ENCODE measurements at places on chromosomes 2 and 18.

GRCh38 chr2:240687045-240687740 is 4.5 kb upstream of the AQP12A start:
- DNase-seq, result no peak

DNA sequence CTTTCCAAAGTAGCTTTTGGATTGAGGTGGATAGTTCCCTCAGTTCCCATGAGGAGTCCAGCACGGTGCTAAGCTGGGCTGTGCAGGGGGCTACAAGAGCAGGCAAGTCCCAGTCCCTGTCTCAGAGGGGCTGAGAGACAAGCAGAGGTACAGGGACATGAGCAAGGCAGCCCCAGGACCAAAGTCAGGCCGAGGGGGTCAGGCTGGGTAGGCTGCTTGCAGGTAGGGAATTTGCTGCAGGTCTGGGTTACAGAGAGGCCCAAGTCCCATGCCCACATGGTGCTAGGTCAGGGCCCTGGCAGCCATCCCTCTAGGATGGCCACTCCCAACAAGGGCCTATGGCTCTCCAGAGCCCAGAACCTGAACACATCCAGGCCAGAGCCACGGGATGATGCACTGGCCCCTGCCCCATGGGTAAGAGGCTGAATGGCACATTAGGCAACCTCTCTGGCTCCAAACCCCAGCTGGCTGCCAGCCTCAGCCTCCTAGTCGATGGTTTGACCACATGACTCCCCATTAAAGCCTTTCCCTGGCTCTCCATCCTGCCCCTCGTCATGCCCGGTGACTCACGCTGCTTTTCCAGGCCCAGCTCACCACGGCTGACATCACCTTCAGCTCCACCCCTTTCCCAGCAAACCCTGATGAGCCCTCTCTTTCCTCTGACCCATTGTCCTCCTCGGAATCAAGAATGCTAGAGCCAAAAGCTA is 83.7 kb downstream of the SDC1 start:
- DNase-seq, result no peak

DNA sequence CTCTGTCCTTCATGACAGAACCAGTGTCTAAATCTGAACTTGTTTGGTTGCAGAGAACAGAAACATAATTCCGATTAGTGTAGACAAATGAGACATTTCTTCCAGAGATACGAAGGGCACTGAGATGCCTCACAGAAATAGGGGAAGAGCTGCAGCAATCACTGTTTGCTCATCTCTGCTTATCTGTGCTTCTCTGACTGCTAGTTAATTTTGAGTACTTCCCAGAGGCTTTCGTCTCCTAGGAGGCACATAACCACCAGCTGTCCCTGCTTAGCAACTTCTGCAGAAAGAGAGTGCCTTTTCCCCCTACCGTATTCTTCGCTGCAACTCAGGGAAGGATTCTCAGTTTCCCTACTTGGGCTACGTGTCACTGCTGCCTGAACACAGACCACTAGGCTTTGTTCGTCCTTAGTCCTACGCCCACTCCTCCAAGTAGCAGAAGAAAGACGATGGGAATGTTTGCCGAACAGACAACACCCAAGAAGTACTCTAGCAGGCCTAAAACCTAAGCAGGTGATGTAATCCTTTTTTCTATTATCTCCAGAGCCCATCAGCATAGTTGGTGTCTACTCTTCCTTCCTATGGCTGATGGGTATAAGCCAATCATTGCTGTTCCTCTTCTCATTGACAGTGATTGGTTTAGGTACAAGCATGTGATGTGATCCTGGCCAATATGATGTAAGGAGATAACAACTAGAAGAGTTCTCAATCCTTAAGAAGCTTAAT is 63.6 kb downstream of the TNP1 start:
- no peak for DNase-seq

DNA sequence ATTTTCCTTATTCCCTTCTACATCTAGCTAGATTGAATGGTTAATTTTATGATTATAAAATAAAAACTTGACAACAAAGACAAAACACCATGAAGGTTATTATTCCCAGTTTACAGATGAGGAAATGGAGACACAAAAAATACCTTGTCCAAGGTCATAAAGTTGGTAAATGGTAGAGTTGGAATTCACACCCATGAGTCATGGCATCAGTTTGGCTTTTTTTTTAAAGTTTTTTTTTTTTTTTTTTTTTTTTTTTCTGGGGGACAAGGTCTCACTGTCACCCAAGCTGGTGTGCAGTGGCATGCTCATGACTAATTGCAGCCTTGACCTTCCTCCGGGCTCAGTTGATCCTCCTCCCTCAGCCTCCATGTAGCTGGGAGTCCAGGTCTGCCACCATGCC is 70.0 kb downstream of the MTX2 start:
- no peak for DNase-seq

DNA sequence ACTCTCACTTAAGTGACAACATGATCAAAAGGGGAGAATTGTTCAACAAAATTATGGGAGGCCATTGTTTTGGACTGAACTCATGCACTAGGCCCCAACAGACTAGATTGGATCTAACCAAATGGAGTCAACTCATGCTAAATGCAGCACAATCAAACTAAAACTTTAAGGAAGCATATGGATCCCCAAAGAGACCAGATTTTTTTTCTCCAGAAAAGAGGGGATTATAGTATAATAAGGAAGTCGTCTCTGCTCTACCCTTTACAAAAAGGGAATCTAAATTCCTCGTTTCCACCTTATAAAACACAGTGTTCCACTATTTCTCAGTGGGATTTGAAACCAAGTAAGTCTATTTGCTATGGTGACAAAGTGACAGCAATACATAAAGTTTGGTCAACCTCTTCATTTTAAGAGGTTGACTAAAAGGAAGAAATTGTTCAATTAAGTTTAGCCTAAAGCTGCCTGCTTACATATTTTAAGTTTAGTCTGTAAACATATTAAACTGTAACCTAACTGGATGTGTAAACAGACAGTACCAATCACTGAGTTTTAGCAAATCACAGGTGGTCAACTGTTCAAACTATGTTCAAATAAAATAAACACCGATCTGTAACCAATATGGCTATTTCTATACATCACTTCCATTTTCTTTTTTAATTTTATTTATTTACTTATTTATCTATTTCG is 40.9 kb upstream of the MAT2A start:
- DNase-seq, result no peak

DNA sequence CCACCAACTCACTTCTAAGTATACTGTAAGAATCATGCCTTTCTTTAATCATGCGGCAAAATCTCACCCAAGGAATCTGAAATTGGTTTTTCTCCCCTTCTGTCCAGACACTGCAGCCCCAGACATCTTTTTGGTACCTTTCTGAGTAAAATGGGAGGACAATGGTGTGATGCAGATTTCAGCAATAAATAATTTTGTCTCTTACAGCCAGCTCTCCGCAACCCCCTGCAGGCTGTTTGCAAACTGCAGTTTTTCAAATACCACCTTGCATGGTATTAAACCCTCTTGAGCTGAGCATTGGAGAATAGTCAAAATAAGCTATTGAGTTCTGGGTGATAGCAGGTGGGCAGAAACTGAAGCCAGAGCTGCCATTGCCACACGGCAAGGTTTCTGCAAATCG is 32.2 kb downstream of the GPR39 start:
- DNase-seq, result no peak

GRCh38 chr2:206846981-206847834 is 81.8 kb downstream of the FASTKD2 start:
- DNase-seq, result no peak

GRCh38 chr2:164842624-164842966 is 972 bp upstream of the COBLL1 start:
- no peak for DNase-seq

GRCh38 chr18:78984941-78985784 is 5.5 kb downstream of the SALL3 start:
- no peak for DNase-seq

- no peak for DNase-seq
These were observed 244.6 kb upstream of the NT5C1B start for GRCh38 chr2:18833941-18834340.

GRCh38 chr2:222751238-222751637 is 79.8 kb downstream of the MOGAT1 start:
- no peak for DNase-seq

GRCh38 chr18:604771-605170 is 8.0 kb downstream of the CLUL1 start:
- no peak for DNase-seq

DNA sequence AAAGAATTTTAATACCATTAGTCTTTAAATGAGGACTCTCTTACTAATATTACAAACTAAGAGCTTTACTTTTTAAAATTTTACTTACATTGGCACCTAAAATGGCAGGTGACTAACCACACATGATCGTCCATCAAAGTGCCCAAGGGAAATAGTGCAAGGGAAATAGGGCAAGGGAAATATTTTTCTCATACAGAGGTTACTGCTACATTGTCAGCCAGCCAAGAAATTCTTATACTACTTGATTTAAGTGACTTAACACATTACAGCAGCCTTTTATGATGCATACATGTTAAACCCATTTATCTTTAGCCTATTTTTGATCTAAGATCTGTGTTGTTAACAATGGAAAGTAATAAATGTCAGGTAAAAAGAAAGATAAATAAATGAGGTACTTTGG is 587.2 kb upstream of the PKDCC start:
- DNase-seq, result no peak

GRCh38 chr18:61651145-61651879 is 241.5 kb downstream of the RNF152 start:
- DNase-seq, result no peak

DNA sequence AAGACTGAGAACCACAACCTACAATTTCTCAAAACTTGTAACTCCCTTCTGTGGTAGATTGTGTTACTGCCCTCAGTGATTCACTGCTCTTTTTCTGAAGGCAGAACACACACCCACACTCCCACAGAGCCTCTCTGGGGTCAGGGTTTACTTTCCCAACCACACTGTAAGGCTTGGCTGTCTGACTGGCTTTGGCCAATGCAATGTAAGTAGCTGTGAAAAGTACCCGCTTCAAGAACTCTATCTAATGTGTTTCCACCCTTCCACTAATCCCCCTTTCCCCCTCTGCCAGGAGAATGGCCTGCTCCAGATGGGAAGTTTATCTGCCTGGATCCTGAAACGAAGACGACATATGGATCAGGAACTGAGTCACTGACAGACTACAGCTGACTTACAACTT is 222.7 kb downstream of the CDH2 start:
- DNase-seq, result no peak

- no peak for DNase-seq
These were observed 34.1 kb upstream of the MAT2A start for GRCh38 chr2:85504778-85505261.

GRCh38 chr2:230793572-230794359 is 71.0 kb upstream of the ITM2C start:
- peak; percentile 61 for DNase-seq

- no peak for DNase-seq
These were observed 152.6 kb downstream of the EXOC6B start for GRCh38 chr2:72673279-72673678.

GRCh38 chr2:100998235-100998573 is 3.9 kb upstream of the RPL31 start:
- DNase-seq, result no peak

DNA sequence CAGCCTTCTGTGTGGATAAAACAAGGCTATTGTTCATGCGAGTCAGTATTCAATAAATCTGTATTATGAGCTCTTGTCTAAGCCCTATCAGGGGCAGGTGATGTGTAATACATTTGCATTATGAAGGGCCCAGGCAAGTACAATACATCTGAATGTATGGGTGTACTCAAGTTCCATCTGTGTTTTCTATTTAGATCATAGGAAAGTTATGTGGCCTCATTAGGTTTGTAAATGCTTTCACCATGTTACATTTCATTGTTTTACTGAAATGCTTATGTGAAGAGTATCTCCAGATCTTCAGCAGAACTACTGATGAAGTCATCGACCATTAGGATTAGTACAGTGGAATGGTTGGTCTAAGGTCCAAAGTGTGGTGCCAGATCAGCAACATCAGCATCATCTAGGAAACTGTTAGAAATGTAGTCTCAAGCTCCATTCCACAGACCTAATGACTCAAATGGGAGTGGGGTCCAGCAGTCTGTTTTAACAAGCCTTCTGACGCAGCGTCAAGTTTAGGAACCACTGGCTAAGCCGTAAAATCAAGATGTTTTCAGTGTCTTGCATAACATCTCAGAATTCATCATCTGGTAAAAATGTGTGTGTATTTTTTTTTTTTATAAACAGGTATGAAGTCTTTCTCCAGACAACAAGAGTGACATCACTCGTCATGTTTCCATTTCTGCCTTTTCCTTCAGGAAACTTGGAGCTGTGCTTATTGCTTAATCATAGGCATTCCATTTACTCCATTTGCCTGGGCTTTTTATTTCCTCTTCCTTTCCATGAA is 80.5 kb downstream of the LYPD6 start:
- no peak for DNase-seq

- DNase-seq, result peak; percentile 27
These were observed 96.2 kb upstream of the SNTG2 start for GRCh38 chr2:854460-854859.

- no peak for DNase-seq
These were observed 267.3 kb downstream of the MTX2 start for GRCh38 chr2:176536439-176537133.

- no peak for DNase-seq
These were observed 60.5 kb upstream of the PXDN start for GRCh38 chr2:1804865-1805264.

DNA sequence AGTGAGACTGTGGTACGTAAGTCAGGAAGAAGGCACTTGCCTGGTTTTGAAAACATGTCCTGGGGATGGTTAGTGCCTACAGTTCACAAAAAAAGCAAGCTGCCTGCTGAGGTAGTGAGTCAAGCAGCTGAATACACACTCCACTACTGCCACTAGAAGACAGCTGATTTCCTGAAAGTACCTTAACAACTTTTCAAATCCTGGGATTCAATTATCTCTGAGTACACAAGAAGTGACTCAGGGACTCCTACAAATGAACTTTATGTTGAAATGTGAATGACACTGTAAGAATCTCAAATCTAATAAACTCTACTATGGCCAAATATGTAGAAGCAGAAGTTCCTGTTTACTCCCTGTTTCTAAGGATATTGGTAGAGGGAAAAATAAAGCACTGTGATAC is 58.0 kb upstream of the ARL5A start:
- no peak for DNase-seq

DNA sequence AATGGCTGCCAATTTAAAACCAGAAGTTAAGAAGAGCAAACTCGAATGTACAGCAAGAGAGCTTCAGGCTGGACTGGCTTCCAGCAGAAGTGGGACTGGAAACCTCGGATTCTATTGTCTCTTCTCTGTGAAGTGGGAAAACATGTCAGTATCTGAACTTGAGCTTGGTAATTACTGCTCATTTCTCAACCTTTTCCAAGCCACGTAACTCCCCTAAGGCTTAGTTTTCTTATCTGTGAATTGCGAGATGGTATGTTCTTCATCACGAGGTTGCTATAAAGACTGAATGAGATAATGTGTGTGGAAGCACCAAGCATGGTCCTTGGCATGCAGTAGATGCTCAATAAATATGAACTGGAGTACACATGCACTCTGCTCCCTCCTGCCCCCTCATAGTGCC is 259.4 kb upstream of the SPRED2 start:
- DNase-seq, result no peak

GRCh38 chr2:77418537-77418936 is 103.6 kb downstream of the LRRTM4 start:
- DNase-seq, result no peak

- DNase-seq, result no peak
These were observed 84.8 kb upstream of the NCKAP5 start for GRCh38 chr2:133653056-133653455.

- DNase-seq, result no peak
These were observed 93.3 kb downstream of the HS1BP3 start for GRCh38 chr2:20557635-20558034.

Measured in activated T-cell treated with anti-CD3 and anti-CD28 coated beads, Interleukin-2, amount 50 U/mL, for 1 hour (primary cell).